NCI-H774 (cell line): ENCODE measurements at places on chromosomes 2 and 18.

- no peak for DNase-seq
These were observed 44.5 kb downstream of the METTL8 start for GRCh38 chr2:171389325-171389724.

DNA sequence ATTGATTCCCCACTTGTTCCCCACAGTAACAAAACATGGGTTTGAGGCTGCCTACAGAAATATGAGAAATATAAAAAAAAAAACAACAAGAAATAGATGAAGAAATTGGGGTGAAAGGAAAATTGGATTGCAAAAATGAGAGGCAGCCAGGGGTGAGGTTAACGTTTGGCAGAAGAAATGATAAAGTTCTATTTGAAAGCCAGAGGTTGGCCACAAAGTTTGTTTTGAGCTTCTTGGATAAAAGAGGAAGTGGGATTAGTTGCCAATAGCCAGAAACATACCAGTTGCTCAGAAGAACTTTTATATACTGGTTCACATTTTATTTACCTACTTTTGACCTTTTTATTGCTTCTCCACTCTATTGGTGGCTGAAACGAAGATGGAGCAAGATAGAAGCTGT, 67.5 kb downstream of the FASTKD2 start:
- DNase-seq, result no peak

DNA sequence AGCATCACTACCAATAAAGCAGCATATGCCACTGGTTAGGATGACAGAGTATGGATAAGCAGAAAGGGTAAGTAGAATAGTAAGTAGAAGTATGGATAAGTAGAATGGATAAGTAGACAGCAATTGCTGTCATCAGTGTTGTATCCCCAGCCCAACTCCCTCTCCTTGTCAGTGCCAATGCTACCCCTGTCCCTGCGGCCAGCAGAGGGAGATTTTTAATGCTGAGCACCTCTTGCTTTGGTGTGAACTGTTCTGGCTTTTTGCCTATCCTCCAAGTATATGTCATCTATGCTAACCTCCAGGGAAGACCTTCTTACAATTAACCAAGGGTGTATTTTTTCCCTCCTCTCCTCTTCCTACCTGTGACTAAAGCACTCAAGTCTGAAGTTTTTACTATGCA, 136.7 kb upstream of the SPHKAP start:
- no peak for DNase-seq

DNA sequence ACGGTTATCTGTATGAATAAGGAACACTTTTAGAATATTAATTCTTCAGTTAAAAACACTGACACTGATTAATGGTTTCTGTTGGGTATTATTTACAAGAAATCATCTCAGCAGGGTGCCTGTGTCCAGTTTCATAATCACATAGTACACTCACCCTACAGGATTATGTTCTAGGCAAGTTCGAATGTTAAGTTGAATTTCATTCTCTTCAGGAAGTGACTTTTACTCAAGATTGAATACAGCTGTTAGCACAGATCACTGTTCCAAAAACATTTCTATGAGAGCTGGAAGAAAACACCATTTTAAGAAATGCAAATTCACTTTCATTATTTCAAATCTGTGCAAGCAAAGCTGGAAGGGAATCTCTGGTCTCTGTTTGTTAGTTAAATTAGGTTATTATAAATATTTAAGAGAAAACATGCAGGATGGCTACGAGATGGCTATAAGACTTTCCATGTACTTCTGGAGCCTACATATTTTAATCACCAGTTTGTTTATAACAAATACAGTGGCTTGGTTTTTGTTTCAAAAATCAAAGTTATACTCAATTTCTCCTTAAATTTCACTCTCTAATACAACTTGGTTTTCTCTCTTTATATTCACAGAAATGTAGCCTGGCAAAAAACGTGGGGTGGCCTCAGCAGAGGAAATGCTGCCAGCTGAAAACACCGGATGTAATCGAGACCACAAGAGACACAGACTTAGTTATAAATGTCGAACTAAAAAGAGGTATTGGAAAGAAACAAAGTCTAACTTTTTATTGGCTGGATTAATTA, 65.8 kb downstream of the RBMS1 start:
- no peak for DNase-seq

DNA sequence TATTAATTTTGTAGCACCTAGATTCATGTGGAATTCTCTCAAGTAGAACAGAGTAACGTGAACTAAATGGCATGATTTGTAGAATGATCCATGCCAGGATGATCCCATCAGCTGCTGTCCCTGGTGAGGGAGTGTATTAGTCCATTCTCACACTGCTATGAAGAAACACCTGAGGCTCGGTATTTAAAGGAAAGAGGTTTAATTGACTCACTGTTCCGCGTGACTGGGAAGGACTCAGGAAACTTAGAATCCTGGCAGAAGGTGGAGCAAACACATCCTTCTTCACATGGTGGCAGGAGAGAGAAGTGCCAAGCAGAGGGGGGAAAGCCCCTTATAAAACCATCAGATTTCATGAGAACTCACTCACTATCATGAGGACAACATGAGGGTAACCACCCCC, 312.6 kb downstream of the PTPRM start:
- no peak for DNase-seq

- DNase-seq, result peak; percentile 37
These were observed 62.4 kb downstream of the TXNL1 start for GRCh38 chr18:56575819-56576663.

DNA sequence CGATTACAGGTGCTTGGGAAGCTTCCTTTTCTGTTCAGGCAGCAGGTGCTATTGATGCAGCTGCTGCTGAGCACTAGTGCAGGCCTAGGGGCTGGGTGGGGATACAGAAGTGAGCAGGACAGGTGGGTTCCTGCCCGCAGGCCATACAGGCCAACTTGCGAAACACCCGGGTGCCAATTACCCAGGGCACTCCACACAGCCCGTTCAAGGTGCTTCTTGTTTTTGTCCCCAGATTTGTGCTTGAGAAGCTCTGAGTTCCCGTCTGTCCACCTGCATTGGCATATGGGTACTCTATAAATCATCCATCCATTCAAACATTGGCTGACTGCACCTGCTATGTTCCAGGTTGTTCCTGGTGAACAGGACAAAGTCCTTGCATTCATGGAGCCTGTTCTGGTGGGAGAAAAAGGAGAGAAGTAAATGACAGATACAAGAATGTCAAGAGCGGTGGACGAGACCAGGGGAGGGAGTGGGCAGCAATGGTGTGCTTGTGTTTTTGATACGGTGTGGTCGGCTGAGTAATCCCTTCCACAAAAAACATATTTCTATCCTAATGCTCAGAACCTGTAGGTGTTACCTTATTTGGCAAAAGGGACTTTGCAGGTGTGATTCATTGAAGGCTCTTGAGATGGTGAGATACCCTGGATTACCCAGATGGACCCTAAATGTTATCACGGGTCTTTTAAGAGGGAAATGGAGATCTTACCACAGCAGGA, 31.4 kb downstream of the SH3BP4 start:
- peak; percentile 88 for DNase-seq

- DNase-seq, result no peak
These were observed 31.7 kb upstream of the MAP4K3 start for GRCh38 chr2:39468579-39469451.

DNA sequence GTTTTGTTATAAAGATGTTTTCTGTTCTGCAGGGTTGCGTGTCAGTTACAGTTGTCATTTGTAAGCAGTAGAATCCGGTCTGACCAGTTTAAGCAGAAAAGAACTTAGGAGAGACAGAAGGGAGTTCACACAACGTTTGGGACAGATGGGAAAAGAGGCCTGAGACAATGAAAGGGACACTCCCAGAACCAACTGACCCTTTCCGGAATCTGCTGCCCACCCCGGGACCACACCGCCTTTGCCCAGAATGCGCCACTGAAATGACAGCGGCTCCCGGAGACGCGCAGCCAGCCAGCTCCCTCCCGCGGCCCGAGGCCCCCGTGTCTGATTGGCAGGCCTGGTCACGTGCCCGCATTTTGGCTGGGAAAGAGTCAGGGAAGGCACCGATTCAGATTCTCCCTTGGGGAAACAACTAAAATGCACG, 244.6 kb downstream of the BCL2 start:
- DNase-seq, result peak; percentile 45

- no peak for DNase-seq
These were observed 70.3 kb upstream of the DOCK10 start for GRCh38 chr2:225112362-225113126.

DNA sequence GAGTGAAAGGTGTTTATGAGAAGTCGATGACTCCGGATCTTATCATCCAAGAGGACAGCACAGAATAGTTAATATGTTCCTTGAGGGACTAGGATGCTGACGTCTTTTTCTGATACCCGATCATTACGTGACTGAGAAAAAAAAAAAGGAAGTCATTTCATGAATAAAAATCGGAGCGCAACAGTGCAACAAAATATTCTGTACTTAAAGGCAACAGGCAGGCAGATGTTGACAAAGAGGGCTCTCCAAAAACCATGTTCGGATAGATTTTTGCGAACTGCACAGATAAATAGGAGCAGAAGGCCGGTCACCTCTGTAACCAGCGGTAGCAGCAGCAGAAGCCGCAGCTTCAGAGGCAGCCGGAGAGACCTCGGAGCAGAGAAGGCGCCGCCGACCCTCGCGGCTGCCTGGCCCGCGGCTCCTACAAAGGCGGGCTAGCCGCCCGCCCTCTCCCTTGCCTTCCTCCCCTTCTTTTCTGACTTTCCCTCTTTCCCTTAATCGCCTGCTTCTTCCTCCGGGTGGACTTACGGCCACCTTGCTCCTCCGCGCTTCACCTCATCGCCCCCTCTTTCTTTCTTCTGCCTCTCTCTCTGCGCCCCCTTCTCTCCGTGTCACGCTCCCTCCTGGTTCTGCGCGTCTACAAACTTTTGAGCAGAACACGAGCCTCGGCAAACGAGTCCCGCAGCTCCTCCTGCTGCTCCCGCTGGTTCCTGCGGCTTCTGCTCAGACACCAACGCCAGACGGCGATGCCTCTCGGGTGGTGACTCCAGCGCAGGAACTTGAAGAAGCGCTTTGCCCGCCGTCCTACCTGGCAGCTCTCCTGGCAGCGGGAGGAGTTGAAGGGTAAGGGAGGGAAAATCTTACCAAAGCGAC, at the start of gene ADCYAP1:
Gene ADCYAP1 (plus strand): TSS at position 654 of the 873 bp plus-strand sequence. CDS start 516 bp downstream, outside the sequence.
- DNase-seq, result no peak

DNA sequence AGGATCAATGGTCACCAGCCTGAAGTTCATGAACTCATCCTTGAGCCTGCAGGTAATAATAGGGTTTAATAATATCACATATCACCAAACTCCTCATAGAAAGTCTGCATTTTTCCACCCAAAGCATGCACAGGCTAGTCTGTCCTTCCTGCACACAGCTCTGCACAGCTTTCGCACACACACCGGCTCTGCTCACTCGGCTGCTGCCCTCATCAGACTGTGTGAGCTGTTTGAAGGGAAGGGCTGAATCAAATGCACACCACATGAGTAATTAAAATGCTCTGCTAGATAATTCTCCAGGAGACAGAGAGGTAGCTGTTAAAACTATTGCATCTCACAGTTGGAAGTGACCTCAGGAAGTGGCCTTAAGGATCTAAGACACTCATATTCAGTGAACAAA, 108.4 kb upstream of the YPEL5 start:
- no peak for DNase-seq

- no peak for DNase-seq
These were observed 183.5 kb upstream of the FAM98A start for GRCh38 chr2:33782395-33783230.

- no peak for DNase-seq
These were observed 249.1 kb upstream of the RBMS1 start for GRCh38 chr2:160742667-160743066.

- DNase-seq, result no peak
These were observed 535.6 kb downstream of the CNTNAP5 start for GRCh38 chr2:124560592-124561112.

GRCh38 chr2:189952536-189953109, 109.9 kb downstream of the MSTN start:
- no peak for DNase-seq

- no peak for DNase-seq
These were observed 71.0 kb downstream of the PRPF40A start for GRCh38 chr2:152646264-152646663.

DNA sequence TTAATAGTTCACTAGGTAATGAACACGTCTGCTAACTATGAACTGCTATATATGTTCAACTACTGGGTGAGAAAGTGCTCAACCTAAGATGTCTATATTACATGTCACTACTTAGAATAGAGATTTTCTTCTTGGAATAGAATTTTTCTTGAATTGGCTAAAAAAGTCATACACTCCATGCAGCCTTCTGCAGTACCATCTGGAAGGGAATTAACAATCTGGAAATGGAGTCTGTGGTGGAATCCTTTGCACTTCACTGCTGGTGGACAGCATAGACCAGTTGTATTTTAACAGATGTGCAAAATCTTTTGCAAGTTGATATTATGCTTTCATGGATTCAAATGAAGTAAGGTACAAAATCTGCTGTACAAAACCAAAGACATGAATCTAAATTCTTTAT, 799.6 kb downstream of the KCNJ3 start:
- DNase-seq, result no peak

- no peak for DNase-seq
These were observed 91.9 kb upstream of the CXCR4 start for GRCh38 chr2:136209561-136210454.

DNA sequence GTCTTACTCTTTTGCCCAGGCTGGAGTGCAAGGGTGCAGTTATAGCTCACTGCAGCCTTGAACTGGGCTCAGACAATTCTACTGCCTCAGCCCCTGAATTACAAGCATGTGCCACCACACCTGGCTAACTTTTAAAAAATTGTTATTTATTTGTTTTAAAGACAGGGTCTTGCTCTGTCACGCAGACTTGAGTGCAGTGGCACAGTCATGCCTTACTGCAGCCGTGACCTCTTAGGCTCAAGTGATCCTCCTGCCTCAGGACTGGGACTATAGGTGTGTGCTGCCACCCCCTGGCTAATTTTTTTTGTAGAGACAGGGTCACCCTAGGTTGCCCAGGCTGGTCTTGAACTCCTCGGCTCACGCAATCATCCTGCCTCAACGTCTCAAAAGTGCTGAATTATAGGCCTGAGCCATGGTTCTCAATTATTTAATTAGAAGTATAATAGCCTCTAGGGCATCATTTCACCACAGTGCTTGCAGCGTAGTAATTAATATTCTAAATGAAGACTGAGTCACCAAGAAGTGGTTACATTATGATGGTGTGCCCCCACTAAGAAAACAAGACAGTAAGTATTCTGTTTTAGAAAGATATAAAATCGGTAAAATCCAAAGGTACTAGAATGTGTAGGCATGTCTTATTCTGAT, 69.6 kb downstream of the EML4 start:
- DNase-seq, result peak; percentile 9
